Activated CD4-positive, alpha-beta memory T cell treated with anti-CD3 and anti-CD28 coated beads for 36 hours (primary cell): ENCODE measurements at places on chromosomes 2 and 18. TPM values are rescaled to one million over a fixed set of nuclear protein-coding genes. Genes with fewer than 3 reads are reported as not detected.

DNA sequence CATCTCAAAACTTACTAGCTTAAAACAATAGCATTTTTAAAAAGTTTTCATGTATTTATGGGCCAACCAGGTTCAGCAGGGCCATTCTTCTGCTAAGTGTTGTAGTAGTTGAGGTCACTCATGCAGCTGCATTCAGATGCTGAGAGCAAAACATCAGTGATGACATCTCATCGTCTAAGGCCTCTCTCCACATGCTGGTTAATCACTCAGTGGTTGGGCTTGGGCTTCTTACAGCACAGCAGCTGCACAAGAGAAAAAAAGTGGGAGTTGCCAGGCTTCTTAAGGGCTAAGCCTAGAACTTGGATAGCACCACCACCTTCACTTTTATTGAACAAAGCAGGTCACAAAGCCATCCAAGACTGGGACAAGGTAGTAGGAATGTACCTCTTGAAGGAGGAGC lies 190.3 kb downstream of the IRS1 start:
- DNase-seq: no peak

The TNFAIP6 gene
- total RNA-seq: not detected

- no peak for DNase-seq
Measured at GRCh38 chr2:109527079-109527478, 86.7 kb downstream of the SEPTIN10 start.

DNA sequence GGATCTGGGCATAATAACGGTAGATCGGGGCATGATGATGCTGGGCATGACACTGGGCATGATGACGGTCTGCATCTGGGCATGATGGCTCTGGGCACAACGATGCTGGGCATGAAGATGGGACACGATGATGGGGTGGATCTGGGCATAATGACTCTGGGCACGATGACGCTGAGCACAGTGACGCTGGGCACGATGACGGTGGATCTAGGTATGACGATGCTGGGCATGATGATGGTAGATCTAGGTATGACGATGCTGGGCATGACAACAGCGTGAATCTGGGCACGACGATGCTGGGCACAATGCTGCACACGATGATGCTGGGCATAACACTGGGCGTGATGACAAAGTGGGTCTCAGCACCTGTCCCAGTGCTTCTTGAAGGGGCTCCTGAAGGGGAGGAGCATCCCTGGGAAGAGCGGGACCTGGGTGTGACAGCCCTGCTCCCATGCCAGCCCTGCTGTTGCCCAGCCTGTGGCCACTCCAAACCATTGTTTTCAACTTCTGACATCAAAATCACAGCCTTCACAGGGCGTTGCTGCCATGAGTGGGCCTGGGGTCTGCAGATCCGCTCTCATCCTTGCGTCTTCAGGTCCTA lies 30.4 kb upstream of the ALLC start:
- peak; percentile 5 for DNase-seq

GRCh38 chr2:140199312-140199711 lies 1419.1 kb upstream of the NXPH2 start:
- DNase-seq: no peak

DNA sequence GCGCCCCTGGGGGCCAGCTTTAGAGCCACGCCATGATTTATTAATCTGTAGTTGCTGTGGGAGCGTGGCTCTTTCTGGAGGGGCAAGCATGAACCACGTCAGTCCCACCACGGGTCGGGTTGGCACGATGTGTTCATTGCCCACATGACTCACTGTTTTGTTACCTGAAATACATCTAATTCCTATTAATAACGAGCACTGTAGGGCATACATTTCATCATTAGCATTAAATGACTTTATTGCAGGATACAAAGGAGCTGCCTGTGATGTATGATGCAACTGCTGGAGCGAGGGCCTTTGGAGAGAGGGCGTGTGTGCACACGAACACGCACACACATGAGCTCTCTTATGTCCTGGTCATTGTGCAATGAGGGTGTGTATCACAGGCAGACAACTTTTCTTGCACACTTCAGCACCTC lies 127.0 kb downstream of the INHBB start:
- no peak for DNase-seq

DNA sequence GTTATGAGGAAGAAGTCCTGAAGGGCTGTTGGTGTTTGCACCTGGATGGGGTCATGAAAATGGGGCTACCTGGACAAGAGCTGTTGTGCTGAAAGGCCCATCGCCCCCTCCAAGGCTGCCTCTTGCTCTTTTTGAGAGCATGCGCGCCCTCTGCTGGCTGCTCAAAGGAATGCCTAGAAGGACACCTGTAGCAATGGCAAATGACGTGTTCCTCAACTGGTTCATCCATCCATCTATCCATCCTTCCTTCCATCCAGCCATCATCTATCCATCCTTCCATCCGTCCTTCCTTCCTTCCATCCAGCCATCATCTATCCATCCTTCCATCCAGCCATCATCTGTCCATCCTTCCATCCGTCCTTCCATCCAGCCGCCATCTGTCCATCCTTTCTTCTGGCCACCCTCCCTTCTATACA lies 17.2 kb upstream of the RPL31 start:
- peak; percentile 82 for DNase-seq

- peak; percentile 79 for DNase-seq
Measured at GRCh38 chr2:174593574-174594203, 3.9 kb downstream of the WIPF1 start.

- no peak for DNase-seq
Measured at GRCh38 chr2:53170466-53170865, 597.1 kb upstream of the CHAC2 start.

GRCh38 chr2:199738727-199739412 lies 112.1 kb downstream of the FTCDNL1 start:
- no peak for DNase-seq

The ACVR2A gene
- total RNA-seq: 2.9 TPM

GRCh38 chr2:190121971-190122370 lies 59.4 kb upstream of the MSTN start:
- no peak for DNase-seq

The FAM237A gene
- total RNA-seq: not detected

The ACKR3 gene
- 1.2 TPM for total RNA-seq

The LDLRAD4 gene
- total RNA-seq: 30.1 TPM

The CENPA gene
- 37.8 TPM for total RNA-seq

- no peak for DNase-seq
Measured at GRCh38 chr2:199833525-199833924, 17.5 kb downstream of the FTCDNL1 start.

GRCh38 chr18:60157810-60158209 lies 214.8 kb downstream of the MC4R start:
- DNase-seq: no peak

GRCh38 chr2:102489646-102490045 lies 16.6 kb downstream of the SLC9A4 start:
- no peak for DNase-seq

The EPB41L3 gene
- 0.77 TPM for total RNA-seq

- no peak for DNase-seq
Measured at GRCh38 chr2:120869730-120870466, 134.2 kb downstream of the GLI2 start.

The FOXD4L1 gene
- total RNA-seq: 0.12 TPM

- no peak for DNase-seq
Measured at GRCh38 chr18:35934891-35935290, 37.6 kb upstream of the RMP24 start.

DNA sequence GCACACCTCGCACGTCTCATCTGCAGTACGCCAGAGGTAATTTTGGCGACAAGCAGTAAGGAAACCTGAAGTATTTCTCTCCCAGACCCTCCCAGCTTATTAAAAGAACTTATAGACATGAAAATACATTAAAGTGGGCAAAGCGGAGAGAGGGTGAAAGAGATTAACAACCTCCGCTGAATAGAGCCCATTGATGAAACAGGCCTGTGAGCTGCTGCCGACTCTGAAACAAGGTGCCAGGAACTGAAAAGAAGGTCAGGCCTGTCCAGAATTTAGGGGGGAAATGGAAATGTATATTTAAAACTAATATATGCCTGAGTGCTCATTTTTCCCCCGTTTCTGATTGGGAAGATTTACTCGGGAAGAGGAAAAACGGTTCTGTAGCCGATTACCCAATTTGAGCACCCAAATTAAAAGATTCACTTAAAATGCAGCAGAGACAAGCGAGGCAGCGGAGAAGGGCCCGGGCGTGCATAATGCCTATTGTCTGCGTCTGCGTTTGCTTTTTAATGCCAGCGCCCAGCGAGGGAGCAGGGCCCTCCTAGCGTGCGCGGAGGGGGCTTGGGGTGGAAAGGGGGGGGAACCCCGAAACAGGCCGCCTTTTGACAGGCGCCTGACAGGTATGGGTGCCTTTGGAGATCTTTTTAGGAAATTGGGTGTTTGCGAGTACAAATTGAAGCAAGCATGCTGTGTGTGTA lies 316.2 kb downstream of the GBX2 start:
- DNase-seq: no peak

DNA sequence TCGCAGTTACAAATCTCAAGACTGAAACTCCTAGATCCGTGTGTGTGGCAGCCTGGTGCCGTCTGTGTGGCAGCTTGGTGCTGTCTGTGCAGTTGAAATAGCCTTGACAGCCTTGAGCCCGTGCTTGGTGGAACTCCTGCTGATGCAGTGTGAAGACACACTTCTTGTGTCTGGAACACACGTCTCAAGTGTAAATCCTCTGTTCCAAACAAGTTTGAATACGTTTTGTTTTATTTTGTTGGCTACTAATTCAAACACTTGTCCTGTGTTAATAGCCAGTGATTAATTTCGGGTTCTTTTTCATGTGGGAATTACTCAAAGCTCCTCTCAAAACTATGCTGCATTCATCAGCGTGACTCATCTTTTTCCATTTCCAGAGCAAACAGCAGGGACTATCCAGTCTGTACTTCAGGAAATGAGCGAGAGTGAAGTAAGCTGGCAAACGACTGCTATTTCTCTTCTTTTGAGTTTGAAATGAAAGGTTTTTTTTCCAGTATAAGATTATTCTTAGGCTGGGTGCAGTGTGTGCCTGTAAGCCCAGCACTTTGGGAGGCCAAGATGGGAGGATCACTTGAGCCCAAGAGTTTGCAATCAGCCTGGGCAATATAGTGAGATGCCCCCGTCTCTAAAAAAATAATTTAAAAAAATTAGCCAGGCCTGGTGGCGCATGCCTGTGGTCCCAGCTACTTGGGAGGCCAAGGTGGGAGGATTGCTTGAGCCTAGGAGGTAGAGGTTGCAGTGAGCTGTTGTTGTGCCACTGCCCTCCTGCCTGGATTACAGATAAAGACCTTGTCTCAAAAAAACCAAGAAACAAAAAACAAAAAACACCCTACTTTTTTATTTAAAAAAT lies 152.9 kb downstream of the SPP2 start:
- DNase-seq: no peak

GRCh38 chr2:40204268-40204667 lies 247.6 kb downstream of the SLC8A1 start:
- DNase-seq: no peak

GRCh38 chr2:236047176-236047575 lies 121.0 kb downstream of the GBX2 start:
- no peak for DNase-seq

DNA sequence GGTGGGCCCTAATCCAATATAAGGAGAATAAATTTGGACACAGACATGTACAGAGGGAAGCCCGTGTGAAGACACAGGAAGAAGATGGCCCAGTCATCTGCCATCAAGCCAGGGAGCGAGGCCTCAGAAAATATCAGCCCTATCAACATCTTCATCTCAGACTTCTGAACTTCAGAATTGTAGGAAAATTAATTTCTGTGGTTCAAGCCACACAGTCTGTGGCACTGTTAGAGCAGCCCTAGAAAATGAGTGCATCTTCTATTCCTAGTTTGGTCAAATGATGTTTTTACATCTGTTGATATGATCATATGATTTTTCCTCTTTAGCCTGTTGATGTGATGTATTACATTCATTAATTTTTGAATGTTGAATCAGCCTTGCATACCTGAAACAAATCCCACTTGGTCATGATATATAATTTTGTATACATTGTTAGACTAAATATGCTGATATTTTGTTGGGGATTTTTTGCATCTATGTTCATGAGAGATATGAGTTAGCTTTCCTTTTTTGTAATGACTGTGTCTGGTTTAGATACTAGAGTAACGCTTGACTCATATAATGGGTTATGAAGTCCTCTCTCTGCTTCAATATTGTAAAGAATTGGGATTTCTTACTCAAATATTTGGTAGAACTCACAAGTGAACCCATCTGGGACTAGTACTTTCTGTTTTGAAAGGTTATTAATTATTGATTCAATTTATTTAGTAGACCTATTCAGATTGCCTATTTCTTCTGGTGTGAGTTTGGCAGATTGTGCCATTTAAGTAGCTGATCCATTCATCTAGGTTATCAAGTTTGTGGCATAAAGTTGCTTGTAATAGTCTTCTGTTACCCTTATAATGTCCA lies 451.4 kb downstream of the EIPR1 start:
- no peak for DNase-seq

- no peak for DNase-seq
Measured at GRCh38 chr2:23589739-23590138, 204.8 kb downstream of the KLHL29 start.

- peak; percentile 64 for DNase-seq
Measured at GRCh38 chr2:75608684-75609333, 37.8 kb upstream of the MRPL19 start.

GRCh38 chr18:11159844-11160243 lies 10.5 kb upstream of the PIEZO2 start:
- no peak for DNase-seq

The MYCN gene
- total RNA-seq: 0.38 TPM
